ENCODE measurements at places on chromosomes 5 and 9.

DNA sequence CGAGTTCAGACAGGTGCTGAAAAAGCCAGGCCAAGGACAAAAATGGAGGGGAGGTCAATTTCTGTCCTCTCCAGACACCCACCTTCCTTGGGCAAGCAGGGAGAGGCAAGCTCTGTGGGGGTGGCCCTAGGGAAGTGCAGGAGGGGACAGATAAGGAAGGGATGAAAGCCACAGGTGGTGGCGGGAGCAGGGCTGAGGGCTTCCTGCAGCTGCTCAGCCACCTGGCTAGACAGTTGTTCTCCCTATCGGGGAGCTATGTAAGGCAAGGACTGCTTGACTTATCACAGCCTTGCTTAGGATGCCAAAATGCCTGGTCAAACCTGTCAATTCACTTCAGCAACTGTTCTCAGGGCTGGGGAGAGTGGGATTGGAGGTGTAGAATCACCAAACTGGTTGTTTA lies 266.1 kb downstream of the ZSWIM6 start:
- DNase-seq: no peak

DNA sequence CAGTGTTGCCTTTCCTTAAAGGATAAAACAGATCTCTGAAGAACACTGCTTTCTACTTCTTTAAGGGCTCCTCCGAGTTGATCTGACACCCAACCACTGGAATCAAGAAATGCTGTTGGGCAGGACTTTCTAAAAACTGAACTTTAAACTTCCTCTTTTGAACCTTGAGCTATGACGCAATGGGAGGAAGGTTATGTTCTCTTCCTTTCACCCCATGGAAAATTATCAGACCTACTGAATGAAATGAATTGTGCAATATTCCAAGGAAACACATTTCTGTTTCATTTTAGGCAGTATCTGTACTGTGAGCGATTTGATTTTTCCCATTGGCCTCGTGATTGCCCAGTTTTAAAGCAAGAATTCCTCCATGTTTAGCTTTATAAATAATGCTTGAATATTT lies 206.0 kb upstream of the PRR16 start:
- no peak for DNase-seq

DNA sequence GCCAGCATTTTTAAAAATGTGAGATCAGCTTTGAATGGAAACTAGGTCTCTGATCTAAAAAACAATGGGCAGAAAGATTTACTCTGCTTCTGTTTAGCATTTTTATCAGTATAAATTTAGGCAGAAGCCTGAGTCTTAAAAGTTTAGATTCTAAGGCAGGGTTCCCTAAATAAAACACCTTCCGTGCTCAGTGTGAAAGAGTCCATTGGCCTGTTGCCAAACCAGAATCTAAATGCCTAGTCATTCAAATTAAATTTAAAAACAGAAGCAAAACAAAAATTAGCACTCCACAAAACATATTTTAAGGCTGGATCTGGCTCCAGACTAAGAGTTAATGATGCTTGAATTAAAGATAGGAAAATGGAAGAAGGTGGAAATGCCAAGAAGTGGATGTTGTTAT lies 4.5 kb downstream of the TYRP1 start:
- DNase-seq: no peak

DNA sequence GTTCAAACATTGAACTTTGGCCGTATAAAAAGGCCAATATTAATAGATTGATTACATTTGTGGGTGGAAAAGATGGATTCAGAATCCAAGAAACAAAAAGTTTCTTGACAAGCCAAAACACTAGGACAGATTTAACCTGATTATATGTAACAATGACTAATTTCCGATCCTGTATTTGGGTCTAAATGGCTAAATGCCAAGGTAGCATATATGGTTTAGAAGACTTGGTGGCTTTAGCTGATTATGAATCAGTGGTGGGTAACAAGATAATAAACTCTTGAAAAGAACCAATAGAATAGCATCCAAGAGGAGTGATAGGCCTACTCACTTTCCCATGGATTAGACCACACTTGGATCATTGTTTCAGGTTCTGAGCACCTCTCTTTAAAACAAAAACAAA lies 21.8 kb upstream of the ANP32B start:
- DNase-seq: no peak

DNA sequence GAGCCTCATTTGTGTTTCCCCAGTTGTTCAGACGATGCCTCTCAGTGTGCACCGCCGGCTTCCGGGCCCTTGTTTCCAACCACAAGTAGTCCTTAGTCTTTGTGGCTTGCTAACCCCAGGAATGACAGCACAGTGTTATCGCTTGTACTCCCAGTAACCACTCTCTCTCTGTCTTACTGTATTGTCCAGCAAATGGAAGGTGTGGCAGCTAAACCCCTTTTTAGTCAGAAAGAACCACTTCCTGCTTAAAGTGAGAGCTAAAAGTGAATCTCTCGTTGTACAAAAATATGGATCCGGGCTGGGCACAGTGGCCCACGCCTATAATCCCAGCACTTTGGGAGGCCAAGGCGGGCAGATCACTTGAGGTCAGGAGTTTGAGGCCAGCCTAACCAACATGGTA lies 61.3 kb downstream of the ENC1 start:
- DNase-seq: no peak

DNA sequence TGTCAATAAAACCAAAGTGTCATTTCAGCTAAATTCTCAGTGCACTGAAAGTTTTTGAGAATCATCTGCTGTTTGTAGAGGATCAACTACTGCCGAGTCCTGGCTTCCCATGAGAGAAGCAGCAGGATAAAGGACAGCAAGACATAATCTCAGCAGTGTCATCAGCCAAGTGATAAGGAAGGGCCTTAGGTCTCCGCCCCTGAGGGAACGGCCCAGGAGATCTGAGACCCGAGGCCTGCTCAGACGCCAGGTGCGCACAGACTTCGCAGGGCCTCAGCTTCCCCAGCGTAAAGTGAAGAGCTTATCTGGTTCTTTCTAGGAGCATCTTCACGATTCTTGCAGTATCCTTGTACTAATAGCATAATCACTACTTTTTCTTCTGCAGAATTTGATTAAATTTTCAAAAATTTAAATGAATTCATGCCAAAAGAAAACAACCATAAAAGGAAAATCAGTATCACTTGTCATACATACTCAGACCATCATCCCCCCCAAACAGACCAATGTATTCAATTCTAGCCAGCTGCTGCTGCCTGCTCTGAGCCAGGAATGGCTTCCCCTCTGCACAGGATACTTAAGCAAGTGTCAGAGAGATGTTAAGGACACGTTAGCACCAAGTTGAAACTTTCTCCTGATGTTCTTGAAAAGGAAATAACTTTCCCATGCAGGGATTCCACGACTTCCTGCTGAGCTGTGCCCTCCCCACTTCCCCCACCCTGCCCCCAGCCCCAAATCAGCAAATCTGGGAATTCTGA lies 2.2 kb downstream of the GFPT2 start:
- DNase-seq: no peak

GRCh38 chr9:110606179-110606790 lies 26.7 kb upstream of the SVEP1 start:
- DNase-seq: no peak

DNA sequence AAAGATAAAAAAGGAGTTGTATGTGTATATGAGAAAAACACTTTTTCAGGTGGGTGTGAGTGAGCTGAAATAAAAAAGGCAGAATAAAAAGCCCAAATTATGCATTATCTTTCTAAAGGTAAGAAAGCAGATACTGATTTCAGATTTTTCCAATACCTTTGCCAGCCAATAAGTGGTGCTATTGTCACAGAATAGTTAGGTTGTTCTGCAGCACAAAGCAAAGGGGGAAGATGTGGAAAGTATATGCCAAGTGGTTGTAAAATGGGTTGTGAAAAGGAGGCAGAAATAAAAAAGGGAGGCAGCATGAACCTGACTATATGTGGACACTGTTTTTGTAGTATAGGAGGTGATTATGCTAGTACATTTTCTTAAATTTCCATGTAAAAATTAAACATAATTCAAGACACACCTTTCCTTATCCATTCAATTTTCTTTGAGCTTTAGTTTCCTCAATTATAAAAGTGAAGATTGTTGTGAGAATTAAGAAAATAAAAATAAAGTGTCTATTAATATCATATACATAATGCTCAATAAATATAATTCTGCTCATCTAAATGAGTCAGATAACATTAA lies 106.7 kb downstream of the SMIM15 start:
- peak; percentile 31 for DNase-seq

GRCh38 chr9:81776834-81777233 lies 87.5 kb upstream of the TLE1 start:
- DNase-seq: peak; percentile 36

- no peak for DNase-seq
Measured at GRCh38 chr5:133877351-133878235, 90.8 kb downstream of the C5orf15 start.
